ENCODE measurements at places on chromosomes 3 and 15.

- DNase-seq: no peak
These were observed 40.5 kb upstream of the IGSF10 start for GRCh38 chr3:151501171-151501922.

GRCh38 chr3:105979961-105980360 is 111.1 kb upstream of the CBLB start:
- DNase-seq: no peak

DNA sequence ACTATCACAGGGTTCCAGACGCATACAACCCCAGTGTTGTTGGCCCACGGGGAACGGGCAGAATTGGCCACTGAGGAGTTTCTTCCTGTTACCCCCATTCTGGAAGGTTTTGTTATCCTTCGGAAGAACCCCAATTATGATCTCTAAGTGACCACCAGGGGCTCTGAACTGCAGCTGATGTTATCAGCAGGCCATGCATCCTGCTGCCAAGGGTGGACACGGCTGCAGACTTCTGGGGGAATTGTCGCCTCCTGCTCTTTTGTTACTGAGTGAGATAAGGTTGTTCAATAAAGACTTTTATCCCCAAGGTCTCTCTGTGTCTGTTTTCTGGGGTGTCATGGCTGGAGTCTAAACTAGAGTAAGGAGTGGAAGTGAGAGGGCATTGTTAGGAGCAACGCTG is 5.7 kb upstream of the EIF4G1 start:
- DNase-seq: no peak

DNA sequence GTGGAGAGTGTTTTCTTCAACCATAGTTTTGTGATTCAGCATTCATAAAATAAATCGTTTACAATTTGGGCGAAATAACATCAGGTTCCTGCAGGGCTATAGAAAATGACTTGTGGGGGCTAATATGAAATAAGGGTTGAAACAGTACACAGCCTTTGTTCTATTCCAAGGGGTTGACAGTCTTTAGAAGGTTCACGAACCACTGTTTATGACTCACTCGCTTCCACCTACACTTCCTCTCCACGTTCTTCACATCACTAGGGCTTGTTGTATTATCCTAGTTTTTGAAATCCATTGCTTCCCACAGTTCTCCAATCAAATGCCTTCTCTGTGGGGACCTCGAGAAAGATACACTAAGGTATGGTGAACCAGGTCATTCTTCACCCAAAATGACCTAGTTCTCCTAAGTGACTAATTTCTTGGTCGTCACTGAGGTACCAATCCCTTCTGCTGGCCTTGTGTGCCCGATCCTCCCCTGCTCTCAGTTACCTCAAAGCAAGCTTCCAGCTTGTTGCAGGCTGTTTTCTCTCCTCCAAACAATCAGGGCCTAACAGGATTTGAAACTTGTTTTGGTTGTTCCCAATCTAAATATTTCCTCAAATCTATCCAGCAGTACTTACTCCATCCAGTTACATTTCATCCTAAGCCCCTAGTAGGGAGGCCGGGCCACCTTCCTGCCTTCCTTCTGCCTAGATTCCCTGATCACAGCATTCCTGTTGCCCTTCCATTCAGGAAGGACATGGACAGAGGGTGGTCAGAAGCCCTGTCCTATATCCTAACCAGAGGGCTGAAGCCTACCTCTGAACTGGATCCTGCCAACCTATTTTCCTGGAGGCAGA is 23.1 kb upstream of the TBL1XR1 start:
- no peak for DNase-seq

DNA sequence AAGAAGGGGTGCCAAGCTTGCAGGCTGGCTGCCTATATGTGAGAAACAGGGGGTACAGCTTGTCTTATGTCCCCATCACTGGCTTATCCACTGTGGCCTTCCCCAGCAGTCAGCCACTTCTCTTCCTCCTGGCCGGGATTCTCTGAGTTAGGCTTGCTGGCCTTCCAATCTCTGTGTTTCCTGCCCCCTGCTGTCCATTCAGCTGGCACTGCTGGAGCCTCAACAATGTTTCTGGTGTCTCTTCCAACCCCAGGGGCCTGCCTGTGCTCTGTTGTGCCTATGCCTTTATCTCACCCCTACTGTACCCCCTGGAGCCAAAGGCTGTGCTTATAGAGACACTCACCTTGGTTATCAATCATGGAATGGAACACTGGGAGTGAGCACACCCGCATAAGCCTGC is 36.5 kb downstream of the ANAPC13 start:
- no peak for DNase-seq

GRCh38 chr3:69423463-69424155 is 37.7 kb upstream of the FRMD4B start:
- no peak for DNase-seq

DNA sequence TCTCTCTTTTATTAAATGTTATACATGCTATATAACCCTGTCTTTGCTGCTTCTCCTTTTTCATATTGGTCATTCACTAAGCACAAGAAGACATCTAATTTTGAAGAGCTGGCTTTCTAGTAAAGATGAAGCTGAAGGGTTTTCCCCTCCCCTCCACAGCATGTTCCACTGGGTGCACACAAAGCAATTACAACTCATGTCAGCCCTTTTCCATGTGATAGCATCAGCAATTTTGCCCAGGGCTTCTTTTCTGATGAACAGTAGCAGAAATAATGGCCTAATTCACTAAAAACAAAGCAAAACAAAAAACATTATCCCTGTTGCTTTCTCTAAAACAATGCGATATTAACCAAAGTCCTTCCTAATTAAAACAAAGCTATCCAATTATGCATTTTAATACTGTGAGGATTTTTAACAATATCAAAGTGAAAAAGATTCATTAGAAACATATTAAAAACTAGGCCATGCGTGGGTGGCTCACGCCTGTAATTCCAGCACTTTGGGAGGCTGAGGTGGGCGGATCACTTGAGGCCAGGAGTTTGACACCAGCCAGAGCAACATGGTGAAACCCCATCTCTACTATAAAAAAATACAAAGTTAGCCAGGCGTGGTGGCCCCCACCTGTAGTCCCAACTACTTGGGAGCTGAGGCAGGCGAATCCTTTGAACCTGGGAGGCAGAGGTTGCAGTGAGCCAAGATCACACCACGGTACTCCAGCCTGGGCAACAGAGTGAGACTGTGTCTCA is 12.2 kb upstream of the PIK3R4 start:
- no peak for DNase-seq
